ENCODE measurements at places on chromosomes 5 and 9.

GRCh38 chr9:111944241-111944866 is 47.7 kb downstream of the UGCG start:
- DNase-seq = no peak

- DNase-seq = peak; percentile 85
Measured at GRCh38 chr9:93134015-93134739, at the start of gene NINJ1. TSS of gene NINJ1 (minus strand) at chr9:93134251. CDS start at chr9:93134217, 34 bp downstream.

- no peak for DNase-seq
Measured at GRCh38 chr5:124847907-124848306, 101.5 kb upstream of the ZNF608 start.

- no peak for DNase-seq
Measured at GRCh38 chr9:13450723-13451122, 171.2 kb upstream of the MPDZ start.

DNA sequence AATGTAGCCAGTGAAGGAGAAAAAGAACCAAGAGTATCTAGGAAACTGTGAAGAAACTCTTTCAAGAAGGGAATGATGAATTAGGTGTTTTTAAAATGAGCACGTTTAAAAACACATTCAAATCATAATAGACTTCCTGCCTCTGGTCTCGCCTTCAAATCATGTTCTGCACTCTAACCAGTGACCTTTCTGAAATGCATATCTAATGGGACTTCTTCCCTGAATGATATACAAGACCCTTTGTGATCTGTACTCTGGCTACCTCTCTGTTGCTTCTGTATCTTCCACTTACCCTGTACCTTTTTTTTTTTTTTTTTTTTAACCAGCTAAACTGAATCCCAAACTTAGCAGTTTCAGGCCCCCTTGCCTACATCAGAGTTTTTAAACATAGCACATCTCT is 19.5 kb downstream of the SRFBP1 start:
- DNase-seq = no peak

DNA sequence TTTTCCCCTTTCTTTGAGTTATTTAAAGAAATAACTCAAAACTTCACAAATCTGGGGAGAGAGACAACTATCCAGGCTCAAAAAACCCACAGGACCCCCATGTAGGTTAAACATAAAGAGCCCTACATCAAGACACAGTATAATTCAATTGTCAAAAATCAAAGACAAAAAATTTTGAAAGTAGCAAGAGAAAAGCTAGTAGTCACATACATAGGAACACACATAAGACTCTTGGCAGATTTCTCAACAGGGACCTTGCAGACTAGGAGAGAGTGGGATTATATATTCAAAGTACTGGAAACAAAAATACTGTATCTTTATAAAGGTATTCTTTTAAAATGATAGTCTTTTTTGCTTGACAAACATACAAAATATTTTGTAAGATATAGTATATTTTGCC is 296.9 kb downstream of the OSTF1 start:
- DNase-seq = no peak

DNA sequence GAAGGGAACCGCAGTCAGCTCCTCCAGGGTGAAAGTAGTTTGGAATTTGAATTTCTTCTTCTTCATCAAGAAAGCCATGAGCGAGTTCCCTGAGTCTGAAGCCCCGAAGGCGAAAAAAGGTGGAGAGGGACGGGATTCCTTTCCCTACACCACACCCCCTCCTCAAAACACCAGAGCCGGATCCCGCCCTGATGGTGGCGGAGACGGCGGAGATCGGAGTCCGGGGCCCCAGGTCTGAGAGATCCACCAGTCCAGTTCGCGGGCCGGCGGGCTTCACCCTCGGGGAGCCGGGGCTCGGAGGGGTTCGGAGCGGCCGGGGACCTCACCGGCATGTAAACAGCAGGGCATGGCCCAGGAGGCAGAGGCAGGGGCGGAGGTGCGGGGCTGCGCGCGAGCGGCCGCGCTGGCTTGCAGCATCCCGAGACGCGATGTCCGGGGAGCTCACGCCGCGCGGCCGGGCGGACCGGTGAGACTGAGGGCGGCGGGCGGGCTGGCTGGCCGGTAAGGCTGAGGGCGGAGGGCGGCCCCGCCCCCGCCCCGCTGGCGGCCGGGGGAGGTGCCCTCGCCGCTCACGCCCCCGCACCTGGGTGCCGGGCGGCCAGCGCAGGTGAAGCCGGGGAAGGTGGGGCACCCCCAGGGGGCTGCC is 606 bp downstream of the EEIG1 start:
- DNase-seq = no peak

DNA sequence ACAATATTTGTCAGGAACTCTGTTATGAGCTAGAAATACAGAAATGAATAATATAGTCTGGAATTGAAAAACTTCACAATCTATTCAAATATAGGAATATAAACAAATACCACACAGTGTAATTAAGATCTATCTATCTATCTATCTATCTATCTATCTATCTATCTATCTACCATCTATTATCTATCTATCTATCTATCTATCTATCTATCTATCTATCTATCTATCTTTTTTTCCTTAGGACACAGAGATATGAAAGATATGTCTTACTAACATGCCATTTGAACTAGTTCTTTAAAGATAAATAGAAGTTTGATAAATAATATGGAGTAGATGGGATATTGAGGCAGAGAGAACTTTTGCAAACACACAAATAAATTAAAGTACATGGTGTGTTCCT is 357.8 kb downstream of the PARP8 start:
- no peak for DNase-seq

DNA sequence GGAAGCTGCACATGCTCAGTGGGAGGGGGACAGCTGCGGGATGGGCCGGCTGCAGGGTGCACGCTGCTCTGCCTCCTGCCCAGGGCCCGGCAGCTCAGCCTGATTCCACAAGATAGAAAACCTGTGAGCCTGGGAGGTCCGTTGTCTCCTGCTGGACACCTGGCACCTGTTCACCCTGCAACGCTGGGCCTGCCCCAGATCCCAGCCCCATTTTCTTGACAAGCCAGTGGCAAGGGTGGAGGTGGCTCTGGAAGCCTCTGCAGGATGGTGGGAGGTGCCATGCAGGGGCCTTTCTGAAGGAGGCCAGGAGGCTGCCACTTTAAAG is 68.1 kb upstream of the RNF130 start:
- DNase-seq = no peak

GRCh38 chr5:56039985-56040384 is 45.2 kb upstream of the IL6ST start:
- no peak for DNase-seq

GRCh38 chr5:144169904-144170275 is 569 bp downstream of the YIPF5 start:
- no peak for DNase-seq

DNA sequence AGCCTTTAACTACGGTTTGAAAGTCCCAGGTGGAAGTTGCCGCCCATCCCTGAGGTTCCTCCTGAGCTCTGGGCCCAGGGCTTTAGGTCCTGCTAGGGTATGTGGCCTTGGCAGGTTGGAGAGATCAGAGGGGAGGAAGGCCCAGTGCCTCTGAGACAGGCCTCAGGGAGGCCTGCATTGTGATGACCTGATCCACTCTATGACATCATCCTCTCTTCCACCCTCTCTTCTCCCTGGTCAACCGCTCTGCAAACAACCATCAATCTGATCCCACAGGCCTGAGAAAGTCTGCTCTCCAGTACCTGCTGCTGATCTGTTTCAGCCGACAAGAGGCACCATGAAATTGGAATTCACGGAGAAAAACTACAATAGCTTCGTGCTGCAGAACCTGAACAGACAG is at the start of gene CCIN:
Gene CCIN (plus strand): TSS at position 223 of the 400 bp plus-strand sequence. CDS start 115 bp downstream, at position 338.
- DNase-seq = no peak

DNA sequence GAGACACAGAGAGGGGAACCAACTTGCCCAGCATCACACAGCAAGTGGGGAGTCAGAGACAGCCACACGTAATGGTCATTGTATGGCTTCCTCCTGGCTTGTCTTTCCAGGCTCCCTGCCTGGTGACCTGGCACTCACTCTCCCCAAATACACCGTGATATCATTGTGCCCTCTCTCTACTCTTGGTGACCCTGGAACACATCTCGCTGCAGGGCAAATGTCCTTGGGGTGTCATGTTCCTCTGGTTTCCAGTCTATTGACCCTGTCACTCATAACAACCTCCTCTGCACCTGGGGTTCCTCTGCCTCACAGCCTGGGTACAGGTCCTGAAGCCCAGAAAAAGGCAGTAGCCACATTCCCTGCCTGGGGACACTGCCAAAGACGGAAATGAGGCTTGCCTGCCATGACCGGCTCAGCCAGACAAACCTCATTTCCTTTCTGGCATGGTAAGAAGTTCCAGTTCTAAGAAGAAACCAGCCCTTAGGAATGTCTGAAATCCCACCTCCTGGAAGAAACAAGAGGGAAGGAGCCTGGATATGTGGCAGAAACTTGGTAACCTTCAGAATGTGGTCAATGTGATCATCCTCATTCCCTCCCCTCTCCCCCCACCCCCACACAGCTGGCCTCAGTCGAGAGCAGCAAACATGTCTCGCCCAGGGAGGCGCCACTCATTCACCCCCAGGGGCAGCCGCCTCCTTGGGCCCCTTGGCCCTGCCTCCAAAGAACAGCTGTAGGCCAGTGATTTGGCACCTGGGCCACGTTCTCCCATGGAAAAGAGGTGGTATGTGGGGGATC is 30.6 kb upstream of the SMU1 start:
- no peak for DNase-seq

DNA sequence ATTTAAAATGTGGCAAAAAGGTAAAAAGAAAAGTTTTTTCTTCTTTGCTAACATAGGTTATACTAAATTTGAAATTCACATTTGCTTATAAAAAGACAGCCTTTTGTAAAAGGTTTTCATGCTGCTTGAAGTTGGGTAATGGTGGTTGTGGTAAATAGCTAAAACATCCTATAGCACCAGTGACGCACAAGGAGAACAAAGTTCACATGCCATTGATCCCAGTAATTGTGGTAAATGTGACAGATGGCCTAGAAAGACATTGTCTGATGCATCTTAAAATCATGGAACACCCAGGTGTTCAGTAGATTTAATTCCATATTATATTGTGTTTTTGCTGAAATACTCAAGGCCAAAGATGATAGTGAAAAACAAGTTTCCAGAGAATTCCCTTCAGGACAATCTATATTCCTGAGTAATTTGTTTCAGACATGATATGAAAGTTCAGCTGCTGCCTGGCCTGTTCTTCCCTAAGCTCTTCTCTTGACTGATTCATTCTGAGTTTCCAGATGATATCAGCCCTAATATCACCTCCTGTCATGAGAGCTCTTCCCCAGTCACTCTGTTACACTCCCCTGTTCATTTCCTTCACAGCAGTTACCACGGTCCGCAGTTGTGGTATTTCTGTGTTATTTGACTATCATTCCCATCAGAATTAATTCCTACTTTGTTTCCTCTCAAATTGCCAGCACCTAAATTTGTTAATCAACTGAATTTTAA is 4.6 kb upstream of the FBXL17 start:
- no peak for DNase-seq

DNA sequence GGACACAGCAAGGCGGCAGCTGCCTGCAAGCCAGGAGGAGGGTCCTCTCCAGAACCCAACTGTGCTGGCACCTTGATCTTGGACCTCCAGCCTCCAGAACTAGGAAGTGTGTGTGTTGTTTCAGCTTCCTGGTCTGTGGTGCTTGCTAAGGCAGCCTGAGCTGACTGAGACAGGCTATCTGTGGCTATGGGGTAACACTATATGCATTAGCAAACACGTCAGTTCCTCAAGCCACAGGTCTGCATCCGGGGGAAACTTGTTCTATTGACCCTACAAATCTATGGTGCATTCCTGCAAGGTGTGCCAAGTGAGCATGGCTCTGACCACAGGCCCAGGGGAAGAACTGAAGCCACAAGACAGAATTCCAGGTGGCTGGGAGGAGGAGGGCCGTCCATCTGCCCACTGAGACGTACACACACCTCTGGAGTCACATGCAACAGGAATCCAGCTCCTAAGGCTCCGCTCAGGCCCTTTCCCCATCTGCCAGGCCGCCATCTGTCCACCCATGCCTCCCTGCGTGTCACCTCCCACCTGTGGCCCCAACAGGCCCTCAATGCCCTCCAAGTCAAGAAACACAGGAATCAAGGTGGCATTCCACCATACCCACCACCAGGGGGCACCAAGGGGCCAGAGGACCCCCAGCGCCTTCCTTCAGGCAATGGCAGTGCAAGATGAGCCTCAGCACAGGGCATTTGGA is 174.9 kb downstream of the ROR2 start:
- peak; percentile 53 for DNase-seq

DNA sequence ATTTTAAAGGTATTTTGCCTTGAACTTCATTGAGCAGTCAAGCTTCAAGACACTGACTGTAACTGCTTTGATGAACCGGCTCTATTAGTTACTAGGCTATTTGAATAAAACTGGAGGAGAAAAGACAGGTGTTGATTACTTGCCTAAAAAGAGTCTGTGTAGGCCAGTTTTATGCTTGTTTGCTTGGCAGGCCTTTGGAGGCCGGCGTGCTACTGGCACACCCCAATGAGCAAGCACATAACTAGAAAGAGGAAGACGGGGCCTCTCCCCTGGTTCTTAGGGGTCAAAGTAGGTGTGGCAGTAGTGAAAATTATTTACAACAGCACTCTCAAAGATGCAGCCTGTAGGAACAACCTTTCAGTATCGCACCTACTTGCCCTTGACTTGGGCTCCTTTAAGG is 2.1 kb upstream of the ZFR start:
- no peak for DNase-seq

DNA sequence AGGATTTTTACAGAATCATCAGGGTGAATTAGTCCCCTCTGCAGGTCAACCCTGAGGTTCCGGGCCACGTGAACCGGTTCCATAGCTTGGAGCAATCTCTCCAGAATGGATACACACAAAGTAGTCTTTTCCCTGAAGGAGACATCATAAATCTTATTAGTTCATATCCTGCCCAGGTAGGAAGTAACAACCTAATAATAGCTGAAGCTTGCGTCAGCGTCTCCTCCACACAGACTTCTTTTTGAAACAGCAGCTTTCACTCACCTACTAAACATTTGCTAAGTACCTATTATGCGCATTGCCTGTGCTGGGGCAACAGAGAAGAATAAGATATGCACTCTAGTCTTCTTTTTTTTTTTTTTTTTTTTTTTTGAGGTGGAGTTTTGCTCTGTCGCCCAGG is 9.4 kb downstream of the PSMD5 start:
- DNase-seq = no peak

GRCh38 chr5:2024986-2025721 is 142.4 kb upstream of the IRX4 start:
- no peak for DNase-seq

DNA sequence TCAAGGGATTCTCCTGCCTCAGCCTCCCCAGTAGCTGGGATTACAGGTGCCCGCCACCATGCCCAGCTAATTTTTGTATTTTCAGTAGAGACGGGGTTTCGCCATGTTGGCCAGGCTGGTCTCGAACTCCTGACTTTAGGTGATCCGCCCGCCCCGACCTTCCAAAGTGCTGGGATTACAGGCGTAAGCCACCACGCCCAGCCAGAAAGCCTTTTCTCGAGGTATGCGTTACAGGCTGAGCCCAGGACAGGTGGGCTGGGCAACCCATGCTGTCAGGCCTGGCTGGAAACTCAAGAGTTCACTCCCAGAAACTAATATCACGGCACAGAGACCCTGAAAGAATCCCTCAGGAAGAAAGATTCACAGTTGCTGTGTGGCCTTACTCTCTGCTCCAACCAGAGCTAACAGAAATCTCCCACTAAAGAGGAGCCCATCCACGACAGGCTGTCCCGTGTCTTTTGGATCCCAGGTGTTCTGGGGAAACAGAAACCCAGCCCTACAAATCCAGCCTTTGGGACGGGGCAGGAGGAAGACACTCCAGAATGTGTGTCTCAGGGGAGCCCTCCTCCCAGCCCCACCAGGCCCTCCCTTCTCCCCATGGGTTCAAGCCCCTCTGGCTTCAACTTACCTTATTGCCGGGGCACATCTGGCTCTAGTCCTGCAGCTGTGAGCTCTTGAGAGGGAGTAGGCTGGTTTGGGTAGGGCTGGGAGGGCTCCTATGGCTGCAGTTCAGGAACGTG is 400 bp downstream of the TIFAB start:
- DNase-seq = no peak

All from stimulated activated CD4-positive, alpha-beta T cell treated with anti-CD3 and anti-CD28 coated beads, Interleukin-1b, Interleukin-23, amount 100 ng/mL, for 4 hours (primary cell).